ENCODE measurements at places on chromosomes 6 and 20. TPM values are rescaled to one million over a fixed set of nuclear protein-coding genes. Genes with fewer than 3 reads are reported as not detected.

DNA sequence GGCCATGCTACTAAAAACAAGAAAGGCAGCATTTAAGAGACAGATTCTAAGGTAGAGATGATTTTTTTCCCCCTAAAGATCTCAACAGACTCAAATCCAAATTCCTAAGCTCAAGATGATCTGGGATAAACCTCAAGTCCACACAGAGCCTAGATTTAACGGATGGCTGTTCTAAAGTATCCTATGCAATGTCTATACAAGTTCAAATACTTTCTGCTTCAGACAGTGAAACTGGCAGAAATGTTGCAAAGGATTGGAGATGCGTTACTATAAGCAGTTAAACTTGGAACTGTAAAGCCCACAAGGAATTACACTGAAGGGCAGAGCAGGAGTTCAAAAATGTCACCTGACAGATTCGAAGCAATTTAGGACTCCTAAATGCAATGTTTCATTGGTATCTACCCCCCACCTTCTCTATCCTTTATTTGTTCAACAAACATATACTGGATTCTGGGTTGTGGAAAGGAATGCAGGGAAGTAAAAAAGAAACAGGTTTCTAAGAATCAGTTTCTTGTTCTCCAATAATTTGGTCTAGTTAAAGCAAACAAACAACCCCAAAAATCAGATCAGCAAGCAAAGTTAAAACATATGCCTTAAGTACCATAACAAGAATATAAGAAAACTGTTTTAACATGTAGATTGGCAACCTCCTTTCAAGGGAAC is 1.6 kb downstream of the DNAAF9 start:
- DNase-seq, result no peak

PXDC1 gene
- total RNA-seq, result not detected

DNA sequence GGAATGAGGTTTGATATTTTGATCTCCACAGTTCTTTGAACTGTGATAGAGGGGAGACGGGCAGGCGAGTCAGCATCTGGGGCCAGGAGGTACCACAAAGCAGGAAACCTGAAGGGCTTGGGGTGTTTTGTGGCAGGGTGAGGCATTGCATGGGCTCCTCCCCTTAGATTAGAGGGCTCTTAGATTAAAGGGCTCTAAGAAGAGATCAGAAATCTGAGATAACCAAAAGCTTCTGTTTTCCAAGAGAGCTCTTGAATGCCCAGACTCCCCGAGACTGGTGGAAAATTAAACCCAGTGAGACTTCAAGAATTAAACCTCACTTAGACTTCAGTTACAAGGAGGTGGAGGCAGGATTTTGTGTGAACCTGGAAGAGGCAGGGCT is 2.4 kb upstream of the GPX5 start:
- peak; percentile 54 for DNase-seq

- no peak for DNase-seq
These were observed 26.0 kb upstream of the PI16 start for GRCh38 chr6:36928547-36928918.

DNA sequence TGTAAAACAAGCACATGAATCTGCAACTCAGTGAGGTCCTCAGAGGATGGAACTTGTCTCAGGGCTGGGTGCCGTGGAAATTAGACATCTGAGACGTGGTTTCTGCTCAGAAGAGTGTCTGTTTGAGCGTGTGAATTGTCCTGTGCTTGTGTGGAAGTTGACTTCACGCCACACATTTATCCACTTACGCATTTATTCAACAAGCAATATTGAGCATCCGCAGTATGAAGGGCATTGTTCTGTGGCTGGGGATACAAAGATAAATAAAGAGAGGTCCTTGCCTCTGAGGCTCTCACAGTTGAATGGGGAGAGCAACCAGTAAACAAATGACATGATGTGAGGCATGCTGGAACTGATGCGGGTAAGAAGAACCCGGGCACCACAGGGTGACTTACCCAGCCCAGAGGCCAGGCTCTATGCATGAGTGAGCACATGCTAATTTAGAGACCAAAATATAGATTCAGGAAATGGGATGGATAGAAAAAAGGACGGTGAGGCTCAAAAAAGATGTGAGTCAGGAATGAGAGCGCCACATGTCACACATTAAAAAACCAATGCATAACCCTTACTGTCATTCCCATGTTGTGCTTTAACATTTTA is 60.4 kb downstream of the SOBP start:
- DNase-seq, result peak; percentile 53

DNA sequence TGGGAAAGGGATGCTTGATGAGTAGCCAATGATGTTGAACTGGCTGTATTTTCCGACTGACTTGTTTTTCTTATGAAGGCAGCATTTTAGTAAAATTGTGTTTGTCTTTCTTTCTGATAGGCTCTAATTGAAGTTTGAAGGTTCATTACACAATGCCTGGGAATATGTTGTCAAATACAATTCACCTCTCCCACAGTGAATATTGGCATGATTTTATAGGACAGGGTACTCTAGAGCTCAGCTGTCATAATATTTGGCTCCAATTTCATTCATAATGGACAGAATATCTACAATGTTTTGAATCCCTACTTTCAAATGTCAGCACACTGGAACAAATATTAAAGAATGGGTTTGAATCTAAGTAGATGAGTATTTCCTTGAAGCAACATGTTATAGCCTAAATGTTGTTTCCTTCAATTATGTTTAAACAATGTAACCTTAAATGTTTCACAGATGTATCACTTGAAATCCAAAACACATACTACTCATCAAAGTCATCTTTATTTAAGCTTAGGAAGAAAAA is 81.4 kb downstream of the LAMA2 start:
- no peak for DNase-seq

DNA sequence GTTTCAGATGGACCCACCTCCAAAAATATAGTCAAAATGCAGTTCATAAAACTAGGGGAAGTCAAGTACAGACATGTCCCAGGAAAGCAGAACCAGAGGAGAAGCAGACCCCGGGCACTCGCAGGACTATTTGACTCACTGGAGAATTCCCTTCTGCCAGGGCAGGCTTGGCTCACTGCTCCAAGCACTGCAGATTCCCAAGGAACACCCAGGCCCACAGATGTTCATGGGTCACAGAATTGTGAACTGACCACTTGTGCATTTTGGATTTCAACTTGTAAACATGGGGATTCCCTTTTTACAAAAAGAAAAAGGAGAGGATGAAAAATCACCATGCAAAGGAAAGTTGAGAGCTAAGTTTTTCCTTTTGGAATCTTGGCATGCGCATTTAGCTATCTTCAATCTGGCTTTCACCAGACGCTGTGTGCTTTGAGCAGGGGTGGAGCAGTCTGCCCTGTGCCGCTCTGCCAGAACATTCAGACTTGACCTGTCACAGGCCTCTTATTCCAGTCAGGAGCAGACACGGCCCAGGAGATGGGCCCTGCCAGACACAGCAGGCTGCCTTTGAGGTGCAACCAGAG is 237.5 kb upstream of the TAB2 start:
- no peak for DNase-seq

- no peak for DNase-seq
These were observed 33.1 kb downstream of the ZNF451 start for GRCh38 chr6:57123111-57123510.

Data from Karpas-422 (cell line).